Left forelimb (tissue), 1 donor: ENCODE measurements at places on chromosomes 1 and 21.

DNA sequence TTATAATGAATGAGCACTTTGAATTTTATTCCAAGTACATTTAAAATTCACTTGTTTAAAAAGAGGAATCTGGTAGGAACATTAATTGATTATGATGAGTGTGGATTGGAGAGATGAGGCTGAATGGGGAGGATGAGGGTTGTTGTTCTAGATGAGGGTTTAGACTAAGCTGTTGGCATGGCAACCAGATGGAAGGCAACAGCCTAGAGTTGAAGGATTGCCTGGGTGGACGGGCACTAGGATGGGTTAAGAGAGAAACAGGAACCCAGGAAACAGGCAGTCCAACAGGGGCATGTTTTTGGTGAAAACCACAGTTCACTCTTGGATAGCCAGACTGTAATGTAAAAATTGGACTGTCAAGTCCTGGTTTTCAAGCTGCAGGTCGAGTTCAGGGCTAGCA lies 125.5 kb downstream of the CHRM3 start:
- DNase-seq: no peak

DNA sequence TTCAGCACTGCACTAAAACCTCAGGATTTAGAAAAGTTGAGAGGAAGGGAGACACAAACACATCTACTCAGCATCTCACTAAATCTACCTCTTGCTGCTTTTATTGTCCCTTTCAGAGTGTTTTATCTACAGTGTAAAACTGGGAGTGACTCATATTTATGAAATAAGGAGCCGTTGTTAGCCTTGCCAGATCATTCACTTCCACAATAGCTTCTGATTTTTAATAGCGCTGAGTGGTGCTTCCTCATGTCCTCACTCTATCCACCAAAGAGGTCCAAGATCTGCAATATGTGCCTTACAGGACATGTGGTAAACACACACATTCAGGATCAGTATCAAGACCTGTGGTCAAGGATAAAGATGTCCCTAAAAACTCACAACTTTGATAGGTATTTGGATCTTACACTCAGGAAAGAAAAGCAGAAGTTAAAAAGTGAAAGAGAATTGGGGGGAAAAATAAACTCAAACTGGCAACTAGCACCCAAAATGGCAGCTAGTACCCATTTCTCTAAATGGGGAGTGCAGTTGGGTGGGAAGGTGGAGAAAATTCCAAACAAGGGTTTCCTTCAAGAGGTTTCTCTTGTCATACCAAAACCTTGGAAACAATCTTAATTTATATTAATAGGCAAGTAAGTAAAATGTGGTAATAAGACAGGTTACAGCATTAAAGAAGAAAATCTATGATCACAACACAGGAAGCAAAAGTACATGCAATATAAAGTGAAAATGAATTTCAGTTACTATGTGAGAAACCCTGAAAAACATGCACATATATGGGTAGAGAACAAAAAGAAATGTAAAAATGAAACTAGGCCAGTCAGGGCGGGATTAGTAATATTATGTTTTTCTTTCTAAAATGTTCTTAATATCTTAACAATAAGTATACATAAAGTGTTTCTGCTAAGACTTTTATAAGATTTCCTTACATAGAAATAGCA lies 15.9 kb downstream of the DUSP10 start:
- DNase-seq: no peak

- DNase-seq: no peak
These were observed 50.4 kb upstream of the RC3H1 start for GRCh38 chr1:174072581-174072980.

- DNase-seq: no peak
These were observed 62.8 kb downstream of the PAX7 start for GRCh38 chr1:18693256-18694098.

DNA sequence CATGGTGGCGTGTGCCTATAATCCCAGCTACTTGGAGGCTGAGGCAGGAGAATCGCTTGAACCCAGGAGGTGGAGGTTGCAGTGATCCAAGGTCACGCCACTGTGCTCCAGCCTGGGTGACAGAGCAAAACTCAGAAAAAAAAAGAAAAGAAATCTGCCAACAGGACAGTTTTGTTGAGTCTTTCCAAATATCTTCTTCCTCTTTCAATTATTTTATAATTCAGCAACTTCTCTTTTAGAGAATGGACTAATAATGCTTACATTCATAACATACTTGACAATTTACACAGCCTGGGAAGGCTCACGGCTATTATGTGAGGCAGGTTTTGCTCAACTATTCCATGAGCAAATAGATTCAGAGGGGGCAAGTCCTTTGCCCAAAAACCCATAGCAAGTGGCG lies 18.1 kb downstream of the CNR2 start:
- DNase-seq: no peak

GRCh38 chr1:184483101-184483683 lies 96.4 kb downstream of the C1orf21 start:
- DNase-seq: no peak

DNA sequence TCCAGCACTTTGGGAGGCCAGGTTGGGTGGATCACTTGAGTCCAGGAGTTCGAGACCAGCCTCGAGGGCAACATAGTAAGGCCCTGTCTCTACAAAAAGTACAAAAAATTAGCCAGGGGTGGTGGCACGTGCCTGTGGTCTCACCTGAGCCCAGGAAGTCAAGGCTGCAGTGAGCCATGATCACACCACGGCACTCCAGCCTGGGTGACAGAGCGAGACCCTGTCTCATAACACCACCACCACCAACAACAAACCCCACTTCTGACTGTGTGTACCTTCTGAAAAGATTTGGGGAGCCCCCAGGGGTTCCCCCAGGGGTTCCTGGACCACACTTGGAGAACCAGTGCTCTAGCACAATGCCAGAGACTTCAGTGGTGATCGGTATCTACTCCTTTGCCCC lies 29.9 kb downstream of the NUAK2 start:
- no peak for DNase-seq

- peak; percentile 80 for DNase-seq
These were observed 39.9 kb downstream of the AKNAD1 start for GRCh38 chr1:108817016-108817415.

- DNase-seq: no peak
These were observed 32.7 kb upstream of the CRB1 start for GRCh38 chr1:197235355-197235754.

- DNase-seq: no peak
These were observed 13.7 kb upstream of the MIIP start for GRCh38 chr1:12005488-12006166.

DNA sequence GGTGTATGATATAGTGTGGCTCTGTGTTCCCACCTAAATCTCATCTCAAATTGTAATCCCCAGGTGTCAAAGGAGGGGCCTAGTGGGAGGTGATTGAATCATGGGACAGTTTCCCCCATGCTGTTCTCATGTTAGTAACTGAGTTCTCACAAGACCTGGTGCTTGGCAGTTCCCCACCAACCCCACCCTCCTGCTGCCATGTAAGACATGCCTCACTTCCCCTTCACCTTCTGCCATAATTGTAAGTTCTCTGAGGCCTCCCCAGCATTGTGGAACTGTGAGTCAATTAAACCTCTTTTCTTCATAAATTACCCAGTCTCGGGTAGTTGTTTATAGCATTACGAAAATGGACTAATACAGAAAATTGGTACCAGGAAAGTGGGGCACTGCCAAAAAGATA lies 1705.3 kb downstream of the NCAM2 start:
- DNase-seq: no peak

GRCh38 chr1:109844609-109845008 lies 66.0 kb upstream of the CSF1 start:
- DNase-seq: no peak

DNA sequence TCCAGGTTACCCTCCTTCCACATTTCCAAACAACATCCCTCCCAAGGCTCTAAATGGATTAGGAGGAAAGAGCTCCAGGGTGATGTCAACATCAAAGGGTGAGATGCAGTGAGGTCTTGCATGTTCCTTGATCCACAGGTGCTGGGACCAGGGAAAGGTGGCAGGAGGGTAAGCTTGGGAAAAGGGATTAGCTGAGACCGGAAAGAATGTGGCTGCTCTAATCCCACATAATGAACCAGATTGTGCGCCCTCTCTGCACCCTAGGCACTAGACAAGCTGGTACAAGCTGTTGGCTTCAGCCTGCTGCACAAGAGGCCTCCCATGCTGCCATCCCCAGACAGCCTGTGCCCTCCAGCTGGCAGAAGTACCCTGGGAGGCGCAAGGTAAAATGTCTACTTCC lies 34.9 kb downstream of the PLXNA2 start:
- no peak for DNase-seq

GRCh38 chr21:31713973-31714740 lies 17.8 kb downstream of the SCAF4 start:
- DNase-seq: no peak

DNA sequence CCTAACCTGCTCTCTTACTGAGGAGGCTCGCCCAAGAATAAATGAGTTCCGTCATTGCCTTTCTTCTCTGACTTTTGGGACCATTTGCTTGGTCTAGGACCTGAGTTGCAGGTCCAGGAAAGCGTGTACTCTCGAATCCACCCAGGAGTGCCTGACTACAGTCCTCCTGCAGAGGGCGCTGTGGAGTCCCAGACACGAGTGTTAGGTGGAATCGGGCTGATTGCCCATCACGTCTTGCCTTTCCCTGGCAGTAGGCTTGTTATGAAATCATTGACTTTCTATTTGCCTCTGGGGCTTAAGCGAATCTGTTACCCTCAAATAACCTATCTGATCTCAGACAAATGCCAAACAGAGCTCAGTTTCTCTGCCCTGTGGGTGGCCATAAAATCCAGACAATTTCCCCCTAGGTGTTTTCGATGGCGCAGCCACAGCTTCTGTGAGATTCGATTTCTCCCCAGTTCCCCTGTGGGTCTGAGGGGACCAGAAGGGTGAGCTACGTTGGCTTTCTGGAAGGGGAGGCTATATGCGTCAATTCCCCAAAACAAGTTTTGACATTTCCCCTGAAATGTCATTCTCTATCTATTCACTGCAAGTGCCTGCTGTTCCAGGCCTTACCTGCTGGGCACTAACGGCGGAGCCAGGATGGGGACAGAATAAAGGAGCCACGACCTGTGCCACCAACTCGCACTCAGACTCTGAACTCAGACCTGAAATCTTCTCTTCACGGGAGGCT lies at the start of gene IL20:
Gene IL20, plus strand, starts transcription at position 685 of the 733 bp plus-strand sequence. CDS start 230 bp downstream, outside the sequence.
- DNase-seq: no peak
